ENCODE measurements at places on chromosomes 7 and 10.

DNA sequence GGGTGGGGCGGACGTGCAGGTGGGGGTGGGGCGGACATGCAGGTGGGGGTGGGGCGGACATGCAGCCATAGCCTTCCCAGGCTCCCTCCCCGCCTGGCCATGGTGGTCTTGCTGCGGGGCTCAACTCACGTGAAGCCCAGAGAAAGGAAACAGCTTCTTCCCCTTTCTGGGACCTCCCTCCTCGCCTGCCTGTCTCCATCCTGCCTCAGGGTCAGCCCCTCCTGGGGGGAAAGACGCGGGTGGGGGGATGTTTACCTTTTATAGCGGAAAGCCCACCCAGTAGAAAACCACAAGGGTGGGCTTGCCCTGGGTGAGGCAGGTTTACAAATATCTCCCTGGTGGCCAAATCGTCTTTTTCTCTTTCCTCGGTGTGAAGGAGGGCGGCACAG is 520.0 kb downstream of the GLRX3 start:
- no peak for DNase-seq

DNA sequence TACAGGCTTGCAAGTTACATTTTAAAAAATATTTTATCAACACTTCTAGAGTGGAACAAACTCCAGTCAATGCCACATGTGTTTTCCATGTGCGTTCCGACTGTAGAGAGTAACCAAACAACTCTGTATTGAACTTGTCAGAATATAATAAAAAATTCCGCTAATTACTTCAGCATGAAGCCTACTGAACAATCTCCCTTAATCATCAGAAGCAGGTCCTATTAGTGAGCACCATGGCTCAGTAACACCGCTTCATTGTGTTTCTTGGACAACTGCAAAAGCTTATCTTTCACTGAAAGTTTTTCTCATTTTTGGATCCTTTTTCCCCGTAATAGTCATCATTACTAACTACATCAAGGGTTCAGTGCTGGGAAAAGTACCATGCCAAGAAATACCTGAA is 117.0 kb downstream of the MKX start:
- no peak for DNase-seq

GRCh38 chr7:50121286-50121685 is 28.2 kb upstream of the ZPBP start:
- DNase-seq, result peak; percentile 33

GRCh38 chr7:158804335-158804734 is 25.0 kb downstream of the ESYT2 start:
- DNase-seq, result peak; percentile 50

Measured in CD4-positive, alpha-beta T cell treated with Interleukin-15 for 1 hour (primary cell).